ENCODE measurements at places on chromosomes 13 and 19. TPM values are rescaled to one million over a fixed set of nuclear protein-coding genes. Genes with fewer than 3 reads are reported as not detected.

RETN gene
- total RNA-seq: not detected

LYL1 gene
- 4.5 TPM for total RNA-seq

BCAM gene
- total RNA-seq: 419 TPM

PROZ gene
- total RNA-seq: not detected

MAST1 gene
- total RNA-seq: 0.48 TPM

ZSCAN4 gene
- total RNA-seq: 1.3 TPM

DACH1 gene
- total RNA-seq: 1.7 TPM

KMT5C gene
- total RNA-seq: 10.4 TPM

DNA sequence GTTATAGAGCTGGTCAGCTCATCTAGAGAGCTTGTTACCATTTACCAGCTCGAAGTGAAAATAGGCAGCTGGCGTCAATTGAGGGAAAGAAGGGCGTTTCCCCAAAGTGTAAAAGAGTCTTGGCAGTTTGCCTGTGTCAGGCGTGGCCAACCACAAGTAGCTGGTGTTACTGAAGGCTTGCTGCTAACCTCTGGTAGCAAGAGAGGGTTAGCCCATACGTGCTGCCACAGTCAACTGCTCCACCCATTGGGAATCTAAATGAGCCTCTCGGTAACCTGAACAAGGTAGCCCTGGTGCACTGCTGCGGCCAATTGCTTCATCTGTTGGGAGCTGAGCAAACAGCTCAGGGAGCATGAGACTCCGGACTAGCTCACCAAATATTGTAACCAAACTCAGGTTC, 314.9 kb upstream of the SLITRK5 start:
- no peak for DNase-seq

DNA sequence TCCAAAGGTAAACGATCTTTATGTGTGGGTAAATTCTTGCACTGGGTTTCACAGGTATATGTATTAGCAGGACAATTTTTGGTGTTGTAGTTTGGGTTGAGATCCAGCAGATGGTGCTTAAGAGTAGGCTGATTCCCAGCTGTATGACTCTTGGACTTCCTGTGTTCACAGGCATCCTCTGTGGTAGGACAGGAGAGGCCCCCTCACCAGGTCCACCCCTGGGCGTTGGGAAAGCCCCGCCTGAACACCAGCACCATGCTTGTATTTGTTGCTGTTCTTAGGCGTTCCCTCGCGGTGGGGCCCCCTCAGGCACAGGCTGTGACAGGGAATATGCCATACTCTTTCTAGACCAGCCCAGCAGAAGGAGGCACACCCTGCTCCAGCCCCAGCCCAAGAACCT, 49.5 kb upstream of the PCDH17 start:
- no peak for DNase-seq

- DNase-seq: no peak
Observed at GRCh38 chr13:33797622-33798021, 20.3 kb upstream of the RFC3 start.

GRCh38 chr13:28679628-28680027, 20.7 kb downstream of the POMP start:
- DNase-seq: no peak

DNA sequence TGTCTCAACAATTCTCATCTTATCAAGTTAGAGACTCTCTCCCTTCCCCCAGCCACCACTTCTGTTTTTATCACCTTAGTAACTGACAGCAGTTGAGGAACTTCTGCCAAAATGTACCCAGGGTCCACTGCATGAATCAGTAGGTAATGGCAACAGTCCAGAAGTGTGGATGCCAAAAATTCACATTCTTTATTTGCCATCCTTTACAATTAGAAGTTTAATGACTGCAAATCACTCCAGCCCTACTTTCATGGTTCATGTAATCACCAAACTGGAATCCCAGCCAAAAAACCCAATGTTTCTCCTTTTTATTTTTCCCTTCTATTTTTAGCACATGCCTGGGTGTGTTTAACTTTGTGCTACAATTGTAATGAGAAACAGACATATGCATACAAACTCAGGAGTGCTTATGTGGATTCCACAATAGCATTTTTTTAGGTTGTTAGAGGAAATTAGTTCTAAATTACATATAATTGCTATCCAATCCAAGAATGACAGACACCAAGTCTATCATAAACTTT, 243.5 kb downstream of the RGCC start:
- no peak for DNase-seq

GRCh38 chr13:110237875-110238817, 68.8 kb downstream of the COL4A1 start:
- DNase-seq: no peak

GRCh38 chr13:76335463-76335862, 550.7 kb downstream of the KCTD12 start:
- DNase-seq: no peak

GRCh38 chr19:33568706-33569105, 47.1 kb upstream of the PEPD start:
- DNase-seq: no peak

DNA sequence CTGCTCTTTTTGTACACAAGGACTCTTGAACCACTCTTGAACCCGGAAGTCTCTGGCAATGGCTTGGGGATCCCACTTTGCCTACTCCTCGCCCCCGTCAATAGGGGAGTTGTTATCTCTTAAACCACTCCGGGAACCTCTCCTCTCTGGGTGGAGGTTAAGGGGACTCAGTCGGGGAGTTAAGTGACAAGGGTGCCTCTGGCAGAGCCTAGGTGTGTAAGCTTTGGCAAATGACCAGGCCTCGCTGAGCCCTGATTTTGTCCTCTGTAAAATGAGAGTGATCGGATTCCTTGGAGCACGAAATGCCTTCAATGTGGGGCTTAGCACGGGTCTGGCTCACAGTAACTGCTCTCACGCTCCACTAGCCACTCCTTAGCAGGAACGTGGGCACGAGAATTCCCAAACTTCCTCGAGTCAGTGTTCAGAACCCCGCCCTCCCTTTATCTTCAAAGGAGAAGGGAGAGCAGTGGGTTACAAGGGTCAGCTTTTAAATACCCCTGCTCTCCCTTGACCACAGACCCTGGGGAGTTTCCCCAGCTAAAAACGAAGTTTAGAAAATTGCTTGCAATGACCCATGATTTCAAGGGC, 193.3 kb downstream of the KATNAL1 start:
- DNase-seq: no peak

- no peak for DNase-seq
Observed at GRCh38 chr13:59743195-59743594, 420.5 kb downstream of the DIAPH3 start.

DNA sequence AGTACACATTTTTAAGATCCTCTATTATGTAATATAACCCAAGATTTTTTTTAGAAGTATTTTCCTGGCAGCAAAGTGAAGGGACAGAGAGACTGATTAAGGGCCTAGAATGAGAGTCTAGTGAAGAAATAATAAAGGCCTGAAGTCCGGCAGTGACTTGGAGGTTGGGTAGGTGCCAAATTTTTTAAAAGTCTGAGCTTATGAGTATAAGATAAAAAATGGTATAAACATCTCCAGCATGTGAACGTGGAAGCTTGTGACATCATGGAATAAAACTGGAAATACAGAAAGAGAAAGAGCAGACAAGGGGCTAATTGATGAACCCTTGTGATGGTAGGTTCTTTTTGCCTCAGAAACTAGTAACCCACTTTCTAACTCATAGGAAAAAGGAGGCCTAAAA, 174.6 kb downstream of the SUCLA2 start:
- no peak for DNase-seq

- no peak for DNase-seq
Observed at GRCh38 chr19:8020681-8021080, 15.2 kb upstream of the ELAVL1 start.

DNA sequence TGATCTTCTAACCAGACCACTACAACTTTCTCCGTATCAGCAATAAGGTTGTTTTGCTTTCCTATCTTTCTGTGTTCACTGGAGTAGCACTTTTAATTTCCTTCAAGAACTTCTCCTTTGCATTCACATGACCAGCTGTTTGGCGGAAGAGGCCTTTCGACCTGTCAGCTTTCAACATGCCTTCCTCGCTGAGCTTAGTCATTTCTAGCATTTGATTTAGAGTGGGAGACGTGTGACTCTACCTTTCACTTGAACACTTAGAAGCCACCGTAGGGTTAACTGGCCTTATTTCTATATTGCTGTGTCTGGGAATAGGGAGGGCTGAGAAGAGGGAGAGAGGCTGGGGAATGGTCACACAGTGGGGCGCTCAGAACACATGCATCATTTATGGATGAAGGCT, 104.7 kb downstream of the TUBGCP3 start:
- no peak for DNase-seq

DNA sequence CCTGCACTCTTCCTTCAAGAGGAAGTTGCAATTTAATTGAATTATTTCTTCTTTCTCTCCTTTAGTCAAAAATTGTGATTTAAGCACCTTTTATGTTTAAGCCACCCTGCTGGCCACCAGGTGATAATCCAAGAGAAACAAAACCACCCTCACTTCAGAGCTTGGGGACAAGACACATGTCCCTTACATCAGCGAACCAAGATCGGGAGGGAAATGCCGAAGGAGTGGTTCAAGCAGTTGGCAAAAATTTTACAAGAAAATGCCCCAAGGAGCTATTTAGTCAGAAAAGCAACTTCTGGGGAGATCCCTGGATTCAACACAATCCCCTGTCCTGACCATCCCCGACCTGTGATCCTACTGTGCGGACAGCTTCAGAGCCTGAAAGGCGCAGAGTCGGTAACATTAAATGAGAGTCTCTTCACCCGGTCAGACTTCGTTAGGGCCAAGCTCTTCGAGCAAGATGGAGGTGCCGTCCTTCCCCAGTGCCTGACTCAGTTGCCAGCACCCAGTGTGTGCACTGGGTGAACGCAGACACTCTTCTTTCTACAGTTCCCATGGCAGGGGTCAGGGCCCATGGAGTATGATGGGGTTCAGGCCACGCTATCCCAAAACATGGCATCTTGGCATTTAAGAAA, 78.6 kb upstream of the TM9SF2 start:
- DNase-seq: no peak

GRCh38 chr19:47305309-47305751, 4.3 kb upstream of the C5AR1 start:
- DNase-seq: peak; percentile 79

DNA sequence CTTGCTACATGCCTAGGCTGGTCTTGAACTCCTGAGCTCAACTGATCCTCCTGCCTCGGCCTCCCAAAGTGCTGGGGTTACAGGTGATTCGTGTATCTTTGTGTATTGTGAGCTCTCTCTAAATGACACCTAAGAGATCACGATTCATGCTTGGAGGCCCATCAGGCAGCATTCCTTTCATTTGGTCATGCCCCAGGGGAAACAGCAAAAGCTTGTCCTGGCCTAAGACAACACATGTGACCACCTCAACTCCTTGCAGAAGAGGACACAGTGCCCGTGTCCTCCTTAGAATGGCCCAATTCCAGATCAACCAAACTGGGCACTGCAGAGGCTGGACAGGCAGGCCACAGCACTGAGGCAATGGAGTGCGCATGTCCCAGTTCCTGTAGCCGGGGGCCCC, 32.5 kb downstream of the ZC3H4 start:
- no peak for DNase-seq

DNA sequence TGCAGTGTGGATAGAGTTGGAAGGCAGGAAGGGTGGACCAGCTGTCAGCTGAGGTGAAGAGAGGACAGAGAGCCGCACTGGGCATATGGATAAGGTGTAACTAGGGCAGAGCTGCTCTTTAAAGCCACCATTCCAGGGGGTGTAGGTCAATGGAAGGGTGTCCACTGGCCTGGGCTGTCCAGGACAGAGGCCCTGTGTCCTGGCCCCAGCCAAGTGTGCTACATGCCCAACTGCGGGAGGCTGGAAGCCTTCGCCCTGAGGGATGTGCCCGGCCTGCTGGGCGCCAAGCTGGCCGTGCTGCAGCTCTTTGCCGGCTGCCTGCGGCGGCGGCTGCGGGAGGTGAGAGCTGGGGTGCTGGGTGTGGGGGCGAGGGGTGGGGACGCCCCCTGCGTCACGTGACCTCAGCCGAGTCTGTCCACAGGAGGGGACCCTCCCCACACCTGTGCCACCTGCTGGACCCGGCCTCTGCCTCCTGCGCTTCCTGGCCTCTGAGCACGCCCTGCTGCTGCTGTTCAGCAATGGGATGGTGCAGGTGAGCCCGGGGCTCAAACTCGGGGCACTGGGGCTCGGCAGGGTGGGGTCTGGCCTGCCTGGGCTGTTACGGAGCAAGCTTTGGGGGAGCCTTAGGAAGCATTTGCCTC, 9.8 kb downstream of the PLK5 start:
- DNase-seq: no peak

DNA sequence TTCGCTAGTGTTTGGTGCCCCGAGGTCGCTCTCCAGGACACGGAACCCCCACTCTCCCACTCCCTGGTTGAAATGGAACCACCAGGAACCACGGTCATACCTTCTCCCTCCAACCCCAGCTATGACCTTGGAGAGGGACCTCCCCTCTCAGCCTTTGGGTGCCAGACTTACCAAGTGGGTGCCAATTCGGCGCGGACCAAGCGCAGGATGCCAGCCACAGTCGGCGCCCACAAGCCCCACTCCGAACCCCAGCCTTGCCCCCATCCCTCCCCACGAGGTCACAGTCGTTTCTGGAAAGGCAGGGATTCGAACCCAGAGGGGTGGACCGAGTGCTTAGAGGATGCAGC, 910 bp downstream of the PDE4C start:
- peak; percentile 48 for DNase-seq

DNA sequence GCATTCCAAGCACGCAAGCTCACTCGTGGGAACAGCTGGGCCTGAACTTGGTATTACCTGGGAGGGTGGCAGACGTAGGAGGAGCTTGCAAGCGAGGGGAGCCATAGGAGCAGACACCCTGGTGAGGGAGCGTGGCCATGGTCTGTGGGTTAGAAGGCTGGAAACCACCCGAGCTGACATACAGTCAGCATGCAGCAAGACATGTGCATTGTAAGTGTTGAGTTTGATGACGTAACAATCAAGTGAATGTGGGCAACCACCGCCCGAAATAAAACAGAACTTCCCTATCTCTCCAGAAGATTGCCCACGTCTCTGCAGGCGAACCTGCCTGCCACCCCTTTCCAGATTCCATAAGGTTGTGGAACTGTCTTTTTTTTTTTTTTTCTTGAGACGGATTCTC, 26.8 kb downstream of the UBXN6 start:
- no peak for DNase-seq
